ENCODE measurements at places on chromosomes 5 and 9. TPM values are rescaled to one million over a fixed set of nuclear protein-coding genes. Genes with fewer than 3 reads are reported as not detected.

The CCL28 gene
- total RNA-seq: 1.3 TPM

The SNCAIP gene
- total RNA-seq: 8.1 TPM

The PHYHD1 gene
- 21.3 TPM for total RNA-seq

The PCDHGA5 gene
- 5.0 TPM for total RNA-seq

The FOXD4 gene
- not detected for total RNA-seq

DNA sequence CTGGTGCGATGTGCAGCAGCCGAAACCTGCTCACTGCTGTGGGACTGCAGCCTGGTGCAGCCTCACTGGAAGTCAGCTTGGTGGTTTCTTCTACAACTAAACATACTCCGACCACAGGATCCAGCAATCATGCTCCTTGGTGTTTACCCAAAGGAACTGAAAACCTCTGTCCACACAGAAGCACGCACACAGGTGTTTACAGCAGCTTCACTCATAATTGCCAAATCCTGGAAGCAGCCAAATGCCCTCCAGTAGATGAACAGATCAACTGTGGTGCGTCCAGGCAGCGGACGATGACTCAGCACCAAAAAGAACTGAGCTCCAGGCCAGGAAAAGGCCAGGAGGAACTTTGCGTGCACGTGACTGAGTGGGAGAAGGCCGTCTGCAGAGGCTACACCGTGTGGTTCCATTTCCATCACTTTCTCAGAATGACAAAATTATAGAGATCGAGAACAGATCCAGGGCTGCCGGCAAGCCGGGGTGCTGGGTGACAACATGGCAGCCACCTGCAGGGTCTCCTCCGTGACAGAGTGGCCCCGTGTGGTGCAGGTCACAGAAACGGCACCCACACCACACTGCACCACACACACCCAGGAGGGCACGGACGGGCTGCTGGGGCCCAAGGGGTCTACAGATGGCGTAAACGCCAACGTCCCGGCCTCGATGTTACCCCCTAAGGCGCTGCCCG lies 23.1 kb upstream of the NSMF start:
- no peaks in the 10 kb centered on the region for H3K27me3 ChIP-seq
- peaks cover 3% of the 10 kb centered on the region for H3K36me3 ChIP-seq
- H3K4me3 ChIP-seq: no peak overlapping the region
- H3K27ac ChIP-seq: no peak overlapping the region
- no peaks in the 10 kb centered on the region for H3K4me1 ChIP-seq

- no peak overlapping the region for H3K27ac ChIP-seq
- no peak overlapping the region for H3K4me3 ChIP-seq
- H3K27me3 ChIP-seq: no peaks in the 10 kb centered on the region
- DNase-seq: no peak
These were observed 551.2 kb upstream of the TUSC1 start for GRCh38 chr9:26229324-26230054.

GRCh38 chr9:126490871-126491567 lies 122.7 kb upstream of the LMX1B start:
- no peaks in the 10 kb centered on the region for H3K36me3 ChIP-seq
- no peaks in the 10 kb centered on the region for H3K27me3 ChIP-seq
- H3K27ac ChIP-seq: no peak overlapping the region
- no peaks in the 10 kb centered on the region for H3K4me1 ChIP-seq
- no peak for DNase-seq

- peaks cover 4% of the 10 kb centered on the region for H3K4me1 ChIP-seq
- H3K4me3 ChIP-seq: no peak overlapping the region
- H3K36me3 ChIP-seq: no peaks in the 10 kb centered on the region
- no peak overlapping the region for H3K27ac ChIP-seq
- DNase-seq: no peak
- H3K27me3 ChIP-seq: no peaks in the 10 kb centered on the region
These were observed 237.4 kb upstream of the WWC1 start for GRCh38 chr5:168054091-168054490.

- H3K4me1 ChIP-seq: no peaks in the 10 kb centered on the region
- peak overlapping the region; percentile 59 for H3K27ac ChIP-seq
- no peaks in the 10 kb centered on the region for H3K27me3 ChIP-seq
These were observed 161.9 kb downstream of the MAPKAP1 start for GRCh38 chr9:125544988-125545651.

DNA sequence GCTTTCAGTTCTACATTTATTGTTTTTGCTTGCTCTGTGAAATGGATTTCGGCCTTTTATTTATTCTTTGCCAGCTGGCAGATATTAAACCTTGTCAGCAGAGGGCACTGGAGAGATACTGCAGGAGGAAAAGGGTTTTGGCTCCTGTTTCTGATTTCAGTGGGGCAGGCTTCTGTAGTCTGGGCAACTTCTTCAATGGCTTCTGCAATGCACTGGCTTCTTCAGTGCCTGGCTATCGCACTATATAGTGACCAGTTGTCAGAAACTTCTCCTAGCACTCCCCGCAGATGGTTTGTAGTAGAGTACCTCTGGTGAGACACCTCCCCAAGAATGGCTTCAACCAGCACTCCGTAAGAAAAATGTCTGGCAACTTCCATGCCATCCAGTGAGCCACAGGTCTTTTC lies 3.2 kb upstream of the NFX1 start:
- H3K4me3 ChIP-seq: no peak overlapping the region
- no peaks in the 10 kb centered on the region for H3K27me3 ChIP-seq
- no peak for DNase-seq
- no peaks in the 10 kb centered on the region for H3K4me1 ChIP-seq
- H3K36me3 ChIP-seq: peaks cover 16% of the 10 kb centered on the region
- no peak overlapping the region for H3K27ac ChIP-seq

DNA sequence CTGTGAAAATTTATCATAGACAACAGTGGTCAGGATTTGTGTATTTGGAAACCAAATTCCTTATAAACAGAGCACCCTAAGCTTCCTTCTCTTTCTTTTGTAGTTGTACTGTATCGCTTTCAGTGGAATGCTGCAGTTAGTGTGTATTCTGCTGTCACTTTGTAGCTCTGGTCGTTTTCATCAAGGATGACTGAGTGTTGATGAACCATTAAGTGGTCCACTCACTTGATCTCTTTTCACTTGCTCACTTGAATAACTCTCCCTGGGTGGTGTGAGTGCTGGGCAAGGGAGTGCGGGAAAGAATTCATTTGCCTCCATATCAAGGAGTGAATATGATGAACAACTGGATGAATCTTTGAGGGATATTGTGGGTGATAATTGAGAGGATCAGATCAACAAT lies 1225.7 kb upstream of the WWC1 start:
- H3K36me3 ChIP-seq: no peaks in the 10 kb centered on the region
- DNase-seq: no peak
- H3K4me3 ChIP-seq: no peak overlapping the region
- H3K27ac ChIP-seq: no peak overlapping the region
- H3K27me3 ChIP-seq: no peaks in the 10 kb centered on the region

GRCh38 chr9:89284076-89284475 lies 26.9 kb upstream of the CKS2 start:
- no peaks in the 10 kb centered on the region for H3K27me3 ChIP-seq
- H3K4me1 ChIP-seq: peaks cover 14% of the 10 kb centered on the region
- DNase-seq: no peak
- H3K27ac ChIP-seq: no peak overlapping the region
- no peak overlapping the region for H3K4me3 ChIP-seq

DNA sequence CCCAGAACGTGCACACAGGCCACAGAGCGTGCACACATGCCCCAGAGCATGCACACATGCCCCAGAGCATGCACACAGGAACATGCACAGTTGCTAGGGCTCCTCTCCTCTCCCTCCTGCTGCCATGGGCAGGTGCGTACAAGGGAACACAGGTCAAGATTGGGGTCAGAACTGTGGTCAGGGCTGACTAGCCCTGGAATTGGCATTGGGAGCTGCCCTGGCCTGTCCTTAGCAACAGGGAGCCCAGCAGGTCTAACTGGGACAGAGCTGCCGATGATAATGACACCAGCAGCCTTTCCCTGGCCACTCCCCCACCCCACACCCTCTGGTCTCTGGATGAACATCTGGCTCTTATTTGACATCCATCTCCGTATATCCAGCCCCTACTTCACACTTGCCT lies 8.0 kb downstream of the PCDH1 start:
- H3K4me3 ChIP-seq: no peak overlapping the region
- peaks cover 34% of the 10 kb centered on the region for H3K4me1 ChIP-seq
- H3K27me3 ChIP-seq: peaks cover 3% of the 10 kb centered on the region
- H3K36me3 ChIP-seq: peaks cover 15% of the 10 kb centered on the region
- no peak for DNase-seq
- no peak overlapping the region for H3K27ac ChIP-seq

DNA sequence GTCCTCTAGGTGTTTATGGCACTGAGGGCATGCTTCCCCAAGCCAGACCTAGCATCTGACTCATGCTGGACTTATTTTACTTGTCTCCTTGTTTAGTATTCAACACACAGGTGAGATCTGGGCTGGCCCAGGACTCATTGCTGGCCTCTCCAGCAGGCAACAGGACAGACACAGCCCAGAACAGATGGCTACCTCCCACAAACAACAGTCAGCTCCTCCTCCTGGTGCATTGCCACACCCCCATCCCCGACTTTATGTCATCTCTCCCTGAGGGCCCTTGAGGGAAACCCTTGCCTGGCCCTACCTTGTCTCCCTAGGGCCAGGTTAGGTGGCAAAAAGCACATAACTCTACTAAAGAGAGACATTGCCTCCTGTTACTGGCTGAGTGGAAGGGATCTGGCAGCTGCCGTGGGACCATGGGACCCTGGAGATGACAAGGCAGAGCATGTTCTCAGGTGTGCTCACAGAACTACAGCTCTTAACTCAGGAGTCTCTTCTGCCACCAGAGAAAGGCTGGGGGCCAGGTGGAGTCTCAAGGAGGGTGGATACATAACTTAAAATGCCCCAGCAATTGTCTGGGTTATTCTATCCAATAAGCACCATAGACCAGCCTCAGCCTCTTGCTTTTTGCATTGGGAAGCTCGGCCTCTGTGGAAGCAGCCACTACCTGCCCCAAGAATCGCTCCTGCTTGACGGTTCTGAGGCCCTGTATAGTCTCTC lies 2.3 kb downstream of the ACSL6 start:
- H3K27me3 ChIP-seq: no peaks in the 10 kb centered on the region
- no peak for DNase-seq
- no peak overlapping the region for H3K4me3 ChIP-seq
- H3K36me3 ChIP-seq: no peaks in the 10 kb centered on the region
- no peak overlapping the region for H3K27ac ChIP-seq
- peaks cover 23% of the 10 kb centered on the region for H3K4me1 ChIP-seq

GRCh38 chr9:133111808-133112662 lies 9.0 kb downstream of the RALGDS start:
- H3K27ac ChIP-seq: peak overlapping the region; percentile 89
- H3K4me3 ChIP-seq: no peak overlapping the region
- DNase-seq: no peak

GRCh38 chr5:147522435-147522834 lies 12.6 kb upstream of the DPYSL3 start:
- H3K4me3 ChIP-seq: no peak overlapping the region
- no peaks in the 10 kb centered on the region for H3K4me1 ChIP-seq
- no peaks in the 10 kb centered on the region for H3K27me3 ChIP-seq

DNA sequence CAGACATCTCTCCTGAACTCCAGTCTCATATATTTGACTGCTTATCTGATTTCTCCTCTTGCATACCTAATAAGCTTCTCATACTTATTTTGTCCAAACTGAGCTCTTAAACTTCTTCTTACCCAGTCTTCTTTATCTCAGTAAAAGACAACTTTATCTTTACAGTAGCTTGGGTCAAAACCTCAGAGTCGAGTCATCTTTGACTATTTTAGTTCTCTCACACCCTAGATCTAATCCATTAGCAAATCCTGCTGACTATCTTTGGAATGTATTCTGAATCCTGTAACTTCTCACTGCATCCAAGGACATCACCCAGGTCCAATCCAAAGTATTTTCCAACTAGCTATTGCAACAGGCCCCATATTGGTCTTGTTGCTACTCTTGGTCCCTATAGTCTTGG lies 11.8 kb upstream of the JAK2 start:
- no peaks in the 10 kb centered on the region for H3K36me3 ChIP-seq
- H3K4me1 ChIP-seq: no peaks in the 10 kb centered on the region
- no peaks in the 10 kb centered on the region for H3K27me3 ChIP-seq
- no peak overlapping the region for H3K27ac ChIP-seq
- H3K4me3 ChIP-seq: no peak overlapping the region

- H3K4me1 ChIP-seq: no peaks in the 10 kb centered on the region
- no peaks in the 10 kb centered on the region for H3K27me3 ChIP-seq
- no peaks in the 10 kb centered on the region for H3K36me3 ChIP-seq
- H3K4me3 ChIP-seq: no peak overlapping the region
- no peak overlapping the region for H3K27ac ChIP-seq
- DNase-seq: no peak
These were observed 200.5 kb upstream of the KLF4 start for GRCh38 chr9:107690021-107690420.

- no peak for DNase-seq
- no peak overlapping the region for H3K4me3 ChIP-seq
- H3K27ac ChIP-seq: no peak overlapping the region
- H3K27me3 ChIP-seq: no peaks in the 10 kb centered on the region
- no peaks in the 10 kb centered on the region for H3K36me3 ChIP-seq
- H3K4me1 ChIP-seq: no peaks in the 10 kb centered on the region
These were observed 150.8 kb upstream of the ADCY2 start for GRCh38 chr5:7245121-7245651.

DNA sequence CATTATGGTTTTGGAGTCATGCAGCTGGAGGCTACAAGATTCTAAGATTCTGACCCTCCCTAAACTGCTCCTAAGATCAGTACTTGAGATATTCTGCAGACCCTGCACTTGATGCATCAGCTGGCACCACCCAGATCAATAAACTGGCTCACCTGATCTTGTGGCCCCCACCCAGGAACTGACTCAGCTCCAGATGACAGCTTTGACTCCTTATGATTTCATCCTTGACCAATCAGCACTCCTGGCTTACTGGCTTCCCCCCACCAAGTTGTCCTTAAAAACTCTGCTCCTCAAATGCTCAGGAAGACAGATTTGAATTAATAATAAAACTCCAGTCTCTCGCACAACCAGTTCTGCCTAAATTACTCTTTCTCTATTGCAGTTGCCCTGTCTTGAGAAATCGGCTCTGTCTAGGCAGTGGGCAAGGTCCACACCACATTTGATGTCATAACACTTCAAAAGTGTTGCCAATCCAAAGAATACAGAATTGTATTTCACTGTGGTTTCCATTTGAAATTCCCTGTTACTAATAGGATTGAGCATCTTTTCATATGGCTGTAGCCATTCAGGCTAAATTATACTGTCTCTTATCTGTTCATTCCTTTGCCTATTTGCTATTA lies 14.8 kb upstream of the SLC30A5 start:
- no peaks in the 10 kb centered on the region for H3K27me3 ChIP-seq
- H3K4me1 ChIP-seq: no peaks in the 10 kb centered on the region
- H3K27ac ChIP-seq: no peak overlapping the region
- no peak overlapping the region for H3K4me3 ChIP-seq
